ENCODE measurements at places on chromosomes 4 and X.

DNA sequence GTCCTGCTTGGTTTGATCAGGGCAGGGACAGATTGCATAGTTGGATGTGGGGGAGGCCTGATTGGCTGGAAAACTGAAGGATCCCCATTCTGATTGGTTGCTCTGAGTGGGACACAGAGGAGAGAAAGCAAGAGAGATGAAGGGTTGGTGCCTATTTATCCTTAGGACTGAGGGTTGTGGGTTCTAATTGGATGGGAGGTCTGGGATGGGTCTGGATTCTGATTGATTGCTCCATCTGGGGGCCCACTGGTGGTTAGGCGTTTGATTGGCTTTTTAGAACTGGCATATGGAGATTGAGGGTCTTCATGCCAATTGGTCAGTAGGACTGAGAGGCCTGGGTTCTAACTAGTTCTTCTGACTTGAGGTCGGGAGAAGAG, 644 bp upstream of the EBP start:
- no peaks in the 10 kb centered on the region for H3K27me3 ChIP-seq
- H3K27ac ChIP-seq, result peak overlapping the region; percentile 91
- H3K4me3 ChIP-seq, result peak overlapping the region; percentile 91

- DNase-seq, result no peak
- H3K4me1 ChIP-seq, result peaks cover 4% of the 10 kb centered on the region
- H3K4me3 ChIP-seq, result no peak overlapping the region
- H3K27ac ChIP-seq, result no peak overlapping the region
- no peaks in the 10 kb centered on the region for H3K36me3 ChIP-seq
These were observed 327.7 kb upstream of the F9 start for GRCh38 chrX:139202742-139203420.

- no peak for DNase-seq
- H3K27ac ChIP-seq, result no peak overlapping the region
- H3K4me1 ChIP-seq, result peaks cover 55% of the 10 kb centered on the region
- H3K36me3 ChIP-seq, result no peaks in the 10 kb centered on the region
- no peak overlapping the region for H3K4me3 ChIP-seq
These were observed 49.0 kb upstream of the CLNK start for GRCh38 chr4:10733481-10734062.

GRCh38 chr4:1249731-1250526, 999 bp upstream of the CTBP1 start:
- peak; percentile 84 for DNase-seq
- peaks cover 68% of the 10 kb centered on the region for H3K36me3 ChIP-seq
- H3K4me1 ChIP-seq, result peaks cover 74% of the 10 kb centered on the region
- peak overlapping the region; percentile 97 for H3K27ac ChIP-seq

- H3K4me1 ChIP-seq, result peaks cover 34% of the 10 kb centered on the region
- no peak for DNase-seq
- no peaks in the 10 kb centered on the region for H3K27me3 ChIP-seq
These were observed 10.0 kb downstream of the SH3BP2 start for GRCh38 chr4:2802618-2803531.

- H3K4me1 ChIP-seq, result peaks cover 27% of the 10 kb centered on the region
- no peaks in the 10 kb centered on the region for H3K27me3 ChIP-seq
- peaks cover 6% of the 10 kb centered on the region for H3K36me3 ChIP-seq
- H3K27ac ChIP-seq, result peak overlapping the region; percentile 97
- DNase-seq, result no peak
- peak overlapping the region; percentile 85 for H3K4me3 ChIP-seq
These were observed 944 bp downstream of the FUNDC2 start for GRCh38 chrX:155027509-155028066.
